ENCODE measurements at places on chromosomes 5 and 9.

DNA sequence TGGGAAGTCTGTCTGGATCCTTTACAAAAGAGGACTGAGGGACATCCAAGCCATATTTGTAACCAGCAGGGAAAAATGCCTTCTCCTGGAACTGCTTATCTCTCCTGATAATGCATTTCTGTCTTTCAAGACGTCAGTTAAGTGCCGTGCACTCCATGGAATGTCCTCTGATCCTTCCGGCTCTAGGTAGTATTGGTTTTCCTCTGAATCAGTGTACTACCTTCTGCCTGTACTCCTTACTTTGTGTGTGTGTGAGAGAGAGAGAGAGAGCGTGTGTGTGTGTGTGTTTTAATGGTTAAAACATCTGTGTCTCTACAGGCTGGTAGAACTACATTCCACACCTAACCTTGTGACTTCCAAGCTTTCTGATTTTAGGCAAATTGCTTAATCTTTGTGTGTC, 89.9 kb downstream of the PIP5K1B start:
- no peak for DNase-seq

DNA sequence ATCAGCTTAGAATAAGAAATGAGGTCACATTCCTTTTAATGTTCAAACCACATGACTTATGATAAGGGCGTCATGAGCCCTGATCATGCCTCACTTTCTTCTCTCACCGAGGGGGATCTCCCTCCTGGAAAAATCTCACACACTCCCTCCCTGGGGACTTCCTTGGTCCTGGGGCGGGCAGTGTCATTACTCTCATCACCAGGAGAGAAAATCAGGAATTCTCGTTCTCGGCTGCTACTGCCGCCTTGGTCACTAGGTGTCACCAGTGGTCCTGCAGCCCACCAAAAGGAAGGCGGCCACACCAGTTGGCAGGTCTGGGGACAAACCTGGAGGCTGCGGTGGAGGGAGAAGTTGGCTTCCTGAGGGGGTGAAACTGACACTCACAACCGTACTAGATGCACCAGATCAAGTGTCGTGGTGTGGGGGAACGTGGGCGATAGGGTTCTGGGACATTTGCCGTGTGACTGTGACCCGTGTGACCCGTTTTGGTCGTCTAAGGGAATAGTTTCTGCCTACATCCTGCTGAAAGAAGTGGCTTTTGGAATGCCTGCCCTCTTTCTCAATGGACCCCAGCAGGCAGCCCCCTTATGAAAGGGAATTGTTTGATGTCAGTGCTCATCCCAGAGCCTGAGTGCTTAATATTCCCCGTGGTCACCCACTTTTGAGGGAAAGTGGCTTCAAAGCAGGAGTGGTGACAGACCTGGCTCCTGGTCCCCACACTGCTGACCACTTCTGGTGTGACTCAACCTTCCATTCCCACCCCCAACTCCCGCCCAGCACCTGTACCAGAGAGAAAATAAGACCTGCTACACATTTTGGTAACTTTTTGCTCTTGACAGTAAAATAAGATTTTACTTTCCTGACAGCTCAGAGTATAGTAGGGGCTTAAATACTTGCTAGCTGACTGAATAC, 63.2 kb downstream of the ACER2 start:
- peak; percentile 31 for DNase-seq

DNA sequence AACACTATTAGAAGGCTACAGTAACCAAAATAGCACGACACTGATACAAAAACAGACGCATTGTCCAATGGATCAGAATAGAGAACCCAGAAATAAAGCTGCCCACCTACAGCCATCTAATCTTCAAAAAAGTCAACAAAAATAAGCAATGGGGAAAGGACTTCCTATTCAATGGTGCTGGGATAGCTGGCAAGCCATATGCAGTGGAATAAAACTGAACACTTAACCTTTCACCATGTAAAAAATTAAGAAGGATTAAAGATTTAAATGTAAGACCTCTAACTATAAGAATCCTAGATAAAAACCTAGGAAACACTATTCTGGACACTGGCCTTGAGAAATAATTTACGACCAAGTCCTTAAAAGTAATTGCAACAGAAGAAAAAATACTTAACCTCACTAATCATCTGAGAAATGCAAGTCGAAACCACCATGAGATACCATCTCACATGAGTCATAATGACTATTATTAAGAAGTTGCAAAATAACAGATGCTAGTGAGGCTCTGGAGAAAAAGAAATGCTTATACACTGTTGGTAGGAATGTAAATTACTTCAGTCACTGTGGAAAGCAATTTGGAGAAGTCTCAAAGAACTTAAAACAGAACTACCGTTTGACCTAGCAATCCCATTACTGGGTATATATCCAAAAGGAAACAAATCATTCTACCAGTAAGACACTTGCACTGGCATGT, 203.3 kb upstream of the CDH9 start:
- no peak for DNase-seq

DNA sequence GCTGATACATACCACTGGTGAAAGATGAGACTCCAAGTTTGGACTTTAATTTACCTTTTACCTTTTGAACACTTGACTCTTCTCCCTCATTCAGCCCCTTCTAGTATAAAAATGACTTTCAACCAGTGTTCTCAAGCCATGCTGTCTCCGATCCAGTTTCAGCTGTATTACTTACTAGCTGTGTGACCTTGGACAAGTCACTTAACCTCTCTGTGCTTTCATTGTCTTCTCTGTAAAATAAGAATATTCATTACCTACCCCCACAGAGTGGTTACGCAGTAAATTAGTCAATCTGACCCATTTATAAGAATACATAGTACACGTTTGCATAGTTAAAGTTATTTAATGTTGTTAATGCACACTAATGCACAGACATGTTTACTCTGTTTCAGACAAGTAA, 12.6 kb upstream of the CEMIP2 start:
- no peak for DNase-seq

GRCh38 chr5:146815411-146815810, 63.1 kb downstream of the PPP2R2B start:
- no peak for DNase-seq

GRCh38 chr5:77945874-77946273, 169.7 kb upstream of the TBCA start:
- no peak for DNase-seq

DNA sequence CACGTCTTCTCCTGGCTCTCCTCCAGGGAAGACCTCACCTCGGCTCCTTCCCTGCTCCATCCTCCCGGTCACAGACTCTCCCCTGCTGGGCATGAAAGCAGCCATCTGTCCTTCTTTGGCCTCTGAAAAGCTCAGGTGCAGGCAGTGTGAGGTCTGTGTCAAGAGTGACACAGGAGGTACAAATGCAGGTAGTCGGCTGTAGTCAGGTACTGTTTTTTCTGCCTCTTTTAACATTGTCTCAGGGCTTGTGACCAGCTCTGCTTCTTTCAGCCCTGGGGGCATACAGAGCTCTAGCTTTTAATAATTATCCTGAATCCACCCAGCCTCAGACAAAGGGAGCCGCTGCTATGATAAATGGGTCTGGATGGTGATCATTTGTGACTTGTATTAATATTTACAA, 46.4 kb downstream of the C5orf15 start:
- DNase-seq, result no peak
